Suppressor macrophage treated with lipopolysaccharide for 4 hours (primary cell): ENCODE measurements at places on chromosomes 11 and 22.

DNA sequence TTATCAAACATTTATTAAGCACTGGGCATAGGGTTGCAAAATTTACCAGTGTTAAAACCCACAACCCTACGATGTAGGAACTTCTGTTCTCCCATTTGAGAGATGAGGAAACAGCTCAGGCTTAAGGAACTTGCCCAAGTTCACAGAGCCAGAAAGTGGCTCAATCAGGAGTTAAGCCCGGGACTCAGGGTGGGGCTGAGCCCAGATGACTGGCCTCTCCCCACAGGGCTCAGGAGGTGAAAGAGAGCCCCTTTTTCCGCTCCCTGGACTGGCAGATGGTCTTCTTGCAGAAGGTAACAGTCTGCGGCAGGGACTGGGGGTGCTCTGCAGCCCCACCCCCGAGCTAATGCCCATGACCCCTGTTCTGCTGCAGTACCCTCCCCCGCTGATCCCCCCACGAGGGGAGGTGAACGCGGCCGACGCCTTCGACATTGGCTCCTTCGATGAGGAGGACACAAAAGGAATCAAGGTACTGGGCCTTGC is 5.6 kb upstream of the ANKRD13D start:
- DNase-seq = peak; percentile 93

DNA sequence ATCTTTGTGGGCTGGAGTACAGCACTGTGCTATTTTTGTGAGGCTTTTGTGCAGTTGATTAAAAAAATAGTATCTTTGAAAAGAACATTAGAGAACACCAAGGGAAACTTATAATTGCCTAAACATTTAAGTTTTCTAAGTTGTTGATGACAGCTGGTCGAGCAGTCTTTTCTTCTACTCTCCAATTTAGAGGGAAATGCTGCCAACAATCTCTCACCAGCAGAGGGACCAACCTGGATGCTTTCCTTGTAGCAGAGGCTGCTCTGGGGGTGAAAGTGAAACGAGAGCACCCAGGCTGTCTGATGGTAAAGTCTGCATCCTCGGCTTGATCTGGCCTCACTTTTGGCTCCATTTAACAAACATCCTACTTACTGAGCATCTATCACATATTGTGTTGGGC is 1286.5 kb upstream of the TENM4 start:
- no peak for DNase-seq

DNA sequence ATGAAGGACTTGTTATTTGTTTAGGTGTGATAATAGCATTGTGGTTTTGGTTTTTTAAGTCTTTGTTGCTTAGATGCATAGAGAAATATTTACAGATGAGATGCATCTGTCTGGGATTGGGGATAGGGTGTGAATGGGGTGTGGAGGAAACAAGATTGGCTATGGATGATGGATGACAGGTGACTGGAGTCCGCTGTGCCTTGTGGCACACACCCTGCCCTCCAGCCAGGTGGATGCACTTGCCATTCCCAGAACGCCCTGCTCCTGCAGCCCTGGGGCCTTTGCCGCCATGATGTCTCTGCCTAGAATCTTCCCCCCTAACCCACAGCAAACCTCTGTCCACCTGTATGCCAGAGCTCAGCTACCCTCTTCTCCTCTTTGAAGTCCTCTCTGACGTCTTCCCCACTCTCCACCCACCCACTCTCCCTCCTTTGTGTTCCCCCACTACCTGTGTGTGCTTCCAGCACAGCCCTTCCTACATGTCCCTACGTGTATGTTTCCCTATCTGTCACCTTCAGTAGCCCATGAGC is 54.7 kb downstream of the WNT11 start:
- DNase-seq = no peak

GRCh38 chr11:129910360-129910759 is 15.0 kb upstream of the NFRKB start:
- no peak for DNase-seq

- DNase-seq = peak; percentile 31
These were observed 19.2 kb downstream of the FAM118A start for GRCh38 chr22:45328822-45329529.

DNA sequence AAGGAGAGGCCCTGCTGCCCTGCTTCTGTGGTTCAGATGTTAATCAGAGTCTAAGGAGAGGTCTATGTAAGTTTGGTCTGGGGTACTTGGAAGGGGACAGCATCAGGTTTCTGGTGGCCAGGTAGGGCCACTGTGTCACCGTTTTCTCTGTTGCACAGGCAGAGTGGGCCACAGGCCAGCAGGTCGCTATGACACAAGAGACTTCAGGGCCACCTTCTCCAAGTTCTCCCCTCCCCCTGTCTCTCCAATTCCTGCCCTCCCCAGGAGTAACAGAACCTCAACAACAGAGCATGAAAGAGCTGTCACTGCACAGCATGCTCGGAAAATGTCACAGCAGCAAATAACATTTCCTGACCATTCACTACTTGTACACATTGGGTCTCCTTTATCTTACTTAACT is 58.6 kb downstream of the MPPED2 start:
- DNase-seq = no peak
